ENCODE measurements at places on chromosomes 13 and 19.

GRCh38 chr19:2089001-2089711 is 7.0 kb downstream of the MOB3A start:
- DNase-seq: no peak

- DNase-seq: no peak
Measured at GRCh38 chr19:46629546-46630025, 4.7 kb upstream of the PTGIR start.

DNA sequence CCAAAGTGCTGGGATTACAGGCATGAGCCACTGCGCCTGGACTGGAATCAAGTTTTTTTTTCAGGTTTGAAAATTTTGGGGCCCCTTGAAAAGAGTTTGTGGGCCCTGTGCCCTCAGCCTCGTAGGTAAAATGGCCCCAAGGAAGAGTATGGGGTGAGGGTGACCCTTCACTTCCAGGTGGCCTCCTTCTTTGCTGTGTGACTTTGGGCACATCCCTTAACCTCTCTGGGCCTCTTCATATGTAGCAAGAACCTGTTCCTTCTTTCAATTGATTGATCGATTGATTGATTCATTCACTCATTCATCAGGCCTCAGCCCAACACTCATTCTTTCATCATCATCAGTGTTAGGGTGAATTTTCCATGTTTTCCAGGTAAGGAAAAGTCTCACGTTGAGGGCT is 3.4 kb upstream of the TMEM221 start:
- DNase-seq: no peak

DNA sequence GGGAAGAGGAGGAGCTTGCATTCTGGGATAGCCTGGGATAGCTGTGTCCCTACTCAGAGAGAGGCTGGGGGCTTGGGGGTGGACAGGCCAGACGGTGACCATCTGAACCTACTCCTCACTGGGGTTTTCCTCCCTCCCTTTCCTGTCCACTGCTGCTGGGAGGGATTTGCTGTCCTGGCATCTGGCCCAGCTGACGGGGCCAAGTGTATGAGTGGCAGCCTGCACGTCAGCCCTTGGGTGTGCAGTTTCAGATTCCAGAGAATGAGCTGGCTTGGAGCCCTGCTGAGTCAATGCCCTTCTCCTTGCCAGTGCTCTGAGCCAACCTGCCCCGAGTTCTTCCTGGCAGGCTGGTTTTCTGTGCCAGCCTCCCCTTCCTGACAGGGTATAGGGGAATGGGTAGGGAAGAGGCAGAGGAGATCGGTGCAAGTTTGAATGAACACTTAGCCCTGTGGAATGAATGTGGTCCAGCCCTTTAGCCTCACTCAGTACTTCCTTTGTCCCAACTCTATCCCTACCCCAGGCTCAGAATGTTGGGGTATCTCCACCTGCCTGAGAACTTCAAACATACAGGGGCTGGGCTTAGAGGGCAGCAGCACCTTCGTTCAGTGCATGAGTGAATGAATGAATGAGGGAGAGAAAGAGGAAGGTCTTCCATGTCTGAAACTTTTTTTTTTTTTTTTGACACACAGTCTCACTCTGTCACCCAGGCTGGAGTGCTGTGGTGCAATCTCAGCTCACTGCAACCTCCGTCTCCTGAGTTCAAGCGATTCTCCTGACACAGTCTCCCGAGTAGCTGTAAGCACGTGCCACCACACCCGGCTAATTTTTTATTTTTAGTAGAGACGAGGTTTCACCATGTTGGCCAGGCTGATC is 1.8 kb upstream of the ANGPTL4 start:
- DNase-seq: no peak

DNA sequence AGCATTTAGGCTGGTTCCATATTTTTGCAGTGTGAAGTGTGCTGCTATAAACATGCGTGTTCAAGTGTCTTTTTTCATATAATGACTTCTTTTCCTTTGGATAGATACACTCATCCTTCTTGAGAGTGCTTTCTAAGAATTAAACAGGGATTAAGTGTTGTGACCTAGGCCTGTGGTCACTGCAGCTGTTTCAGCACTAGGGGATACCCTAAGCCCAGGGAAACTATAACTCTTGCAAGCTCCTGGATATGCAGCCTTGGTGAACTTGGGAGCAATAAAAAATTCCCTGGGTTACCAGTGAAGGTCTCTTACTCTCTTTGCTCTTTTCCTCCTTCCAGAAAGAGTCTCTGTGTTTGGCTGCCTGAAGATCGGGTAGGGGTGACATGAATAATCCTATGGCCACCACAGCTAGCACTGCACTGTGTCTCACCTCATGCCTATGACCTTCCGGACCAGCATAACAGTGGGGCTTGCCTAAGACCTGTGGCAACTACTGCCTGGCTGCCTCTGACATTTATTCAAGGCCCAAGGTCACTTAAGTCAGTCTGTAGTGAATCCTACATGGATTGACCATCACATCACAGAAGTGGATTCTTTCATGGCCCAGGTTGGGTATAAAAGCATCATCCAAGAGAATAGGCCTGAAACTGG is 799.7 kb downstream of the DACH1 start:
- no peak for DNase-seq

DNA sequence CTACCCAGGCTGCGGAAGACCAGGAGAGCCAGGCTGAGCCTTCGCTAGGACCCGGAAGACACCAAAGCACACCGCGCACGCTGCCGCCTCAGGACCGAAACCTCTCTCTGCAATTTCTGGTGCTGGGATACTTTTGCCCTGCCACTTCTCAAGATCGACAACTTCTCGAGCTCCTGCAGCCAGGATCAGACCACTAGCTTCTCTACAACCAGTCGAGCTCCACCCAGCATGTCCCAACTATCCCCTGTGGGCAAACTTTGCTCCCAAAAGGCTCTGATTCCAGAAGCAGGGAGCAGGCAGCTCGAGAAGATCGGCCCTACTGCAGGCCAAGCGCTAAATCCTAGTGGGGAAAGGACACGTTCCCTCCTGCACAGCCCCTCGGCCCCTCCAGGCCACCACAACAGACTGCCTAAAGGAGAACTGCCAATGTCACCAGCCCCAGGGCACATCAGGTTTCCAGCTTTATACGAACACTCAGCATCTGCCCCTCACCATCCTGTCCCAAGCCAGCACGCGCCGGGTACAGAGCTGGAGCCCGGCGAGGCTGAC is 979 bp downstream of the AKAP8 start:
- peak; percentile 55 for DNase-seq

DNA sequence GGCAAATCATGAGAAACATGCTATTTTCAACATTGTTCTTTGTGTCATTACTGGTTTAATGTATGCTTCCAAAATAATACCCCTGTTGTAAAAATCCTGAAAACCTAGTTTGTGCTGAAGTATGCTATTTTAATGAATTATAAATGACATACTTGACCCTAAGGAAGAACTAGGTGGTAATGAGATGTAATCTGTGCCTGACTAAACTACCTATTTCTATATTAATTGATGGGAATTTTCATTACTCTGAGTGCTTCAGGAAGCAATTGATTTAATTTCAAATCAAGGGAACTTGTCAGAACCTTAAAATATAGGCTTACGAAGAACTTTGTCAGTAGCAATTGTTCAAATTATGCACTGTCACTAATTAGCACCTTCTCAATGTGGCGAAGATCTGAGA is 1005.6 kb upstream of the SLC10A2 start:
- no peak for DNase-seq

DNA sequence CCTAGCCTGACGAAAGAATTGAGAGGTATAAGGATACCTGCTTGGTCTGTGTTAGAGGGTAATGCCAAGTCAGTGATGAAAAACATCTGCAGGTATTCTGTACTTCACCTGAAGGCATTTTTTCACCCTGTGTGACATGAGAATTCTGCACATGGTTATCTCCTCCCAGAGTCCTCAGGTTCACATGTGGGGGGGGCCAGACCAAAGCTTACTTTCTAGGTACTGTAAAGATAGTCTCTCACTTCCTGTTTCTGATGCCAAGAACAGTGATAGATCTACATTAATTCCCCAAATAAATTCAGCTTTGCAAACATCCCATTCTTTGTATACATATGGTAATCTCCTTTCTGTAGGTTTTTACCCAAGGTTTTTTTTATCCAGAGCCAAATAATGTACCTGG is 53.4 kb downstream of the GPC6 start:
- no peak for DNase-seq

- DNase-seq: no peak
Measured at GRCh38 chr13:50353651-50354415, 338.6 kb downstream of the KCNRG start.

DNA sequence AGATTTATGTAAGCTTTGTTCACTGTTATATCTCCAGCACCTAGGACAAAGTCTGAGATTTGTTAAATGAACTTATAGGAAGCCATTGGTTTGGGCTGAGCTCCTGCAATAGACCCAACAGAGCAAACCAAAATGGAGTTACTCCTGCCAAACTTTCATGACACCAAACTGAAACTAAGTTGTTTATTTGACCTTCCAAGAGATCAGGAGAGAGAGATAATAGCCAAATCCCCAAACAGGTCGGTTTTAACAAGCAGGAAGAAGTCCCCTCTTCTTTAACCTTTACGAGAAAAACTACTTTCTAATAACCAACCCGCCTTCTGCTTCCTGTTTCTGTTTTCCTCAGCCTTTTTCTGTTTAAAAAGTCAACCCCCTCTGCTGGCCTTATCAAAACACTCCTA is 54.9 kb upstream of the ATP12A start:
- DNase-seq: no peak

DNA sequence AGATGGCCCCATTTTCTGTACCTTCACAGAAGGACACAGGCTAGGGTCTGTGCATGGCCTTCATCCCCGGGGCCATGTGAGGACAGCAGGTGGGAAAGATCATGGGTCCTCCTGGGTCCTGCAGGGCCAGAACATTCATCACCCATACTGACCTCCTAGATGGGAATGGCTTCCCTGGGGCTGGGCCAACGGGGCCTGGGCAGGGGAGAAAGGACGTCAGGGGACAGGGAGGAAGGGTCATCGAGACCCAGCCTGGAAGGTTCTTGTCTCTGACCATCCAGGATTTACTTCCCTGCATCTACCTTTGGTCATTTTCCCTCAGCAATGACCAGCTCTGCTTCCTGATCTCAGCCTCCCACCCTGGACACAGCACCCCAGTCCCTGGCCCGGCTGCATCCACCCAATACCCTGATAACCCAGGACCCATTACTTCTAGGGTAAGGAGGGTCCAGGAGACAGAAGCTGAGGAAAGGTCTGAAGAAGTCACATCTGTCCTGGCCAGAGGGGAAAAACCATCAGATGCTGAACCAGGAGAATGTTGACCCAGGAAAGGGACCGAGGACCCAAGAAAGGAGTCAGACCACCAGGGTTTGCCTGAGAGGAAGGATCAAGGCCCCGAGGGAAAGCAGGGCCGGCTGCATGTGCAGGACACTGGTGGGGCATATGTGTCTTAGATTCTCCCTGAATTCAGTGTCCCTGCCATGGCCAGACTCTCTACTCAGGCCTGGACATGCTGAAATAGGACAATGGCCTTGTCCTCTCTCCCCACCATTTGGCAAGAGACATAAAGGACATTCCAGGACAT is 7.0 kb upstream of the CEACAM7 start:
- no peak for DNase-seq

DNA sequence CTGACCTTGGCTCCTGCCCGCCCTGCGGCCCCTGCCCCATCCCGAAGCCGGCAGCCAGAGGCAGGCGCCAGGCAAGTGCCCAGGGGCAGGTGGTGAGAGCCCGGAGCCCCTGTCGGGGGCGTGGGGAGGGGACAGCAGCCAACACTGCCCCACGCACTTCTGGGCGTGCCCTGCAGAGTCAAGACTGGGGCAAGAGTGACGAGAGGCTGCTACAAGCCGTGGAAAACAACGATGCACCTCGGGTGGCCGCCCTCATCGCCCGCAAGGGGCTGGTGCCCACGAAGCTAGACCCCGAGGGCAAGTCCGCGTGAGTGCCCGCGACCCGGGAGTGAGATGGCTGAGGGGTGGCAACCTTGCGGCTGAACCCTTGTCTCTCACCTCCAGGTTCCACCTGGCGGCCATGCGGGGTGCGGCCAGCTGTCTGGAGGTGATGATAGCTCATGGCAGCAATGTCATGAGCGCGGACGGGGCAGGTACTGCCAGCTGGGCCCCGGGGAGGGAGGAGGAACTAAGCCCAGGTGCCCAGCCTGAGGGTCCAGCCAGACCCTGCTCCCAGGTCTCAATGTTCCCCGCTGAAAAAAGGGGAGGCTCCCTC is 17.3 kb downstream of the ANKRD24 start:
- no peak for DNase-seq

DNA sequence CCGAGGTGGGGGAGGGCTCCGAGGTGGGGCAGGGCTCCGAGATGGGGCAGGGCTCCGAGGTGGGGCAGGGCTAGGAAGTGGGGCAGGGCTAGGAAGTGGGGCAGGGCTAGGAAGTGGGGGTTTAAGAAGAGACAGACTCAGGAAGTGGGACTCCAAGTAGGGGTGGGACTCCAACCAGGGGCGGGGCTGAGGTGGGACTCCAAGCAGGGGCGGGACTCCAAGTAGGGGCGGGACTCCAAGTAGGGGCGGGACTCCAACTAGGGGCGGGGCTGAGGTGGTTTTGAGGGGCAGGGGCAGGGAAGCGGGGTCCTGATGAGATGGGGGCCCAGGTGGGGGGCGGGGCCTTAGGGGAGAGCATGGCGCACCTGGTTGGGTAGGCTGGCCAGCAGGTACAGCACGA is 13.6 kb downstream of the CFD start:
- peak; percentile 64 for DNase-seq

- DNase-seq: no peak
Measured at GRCh38 chr19:1263188-1263587, 5.9 kb upstream of the CIRBP start.

- peak; percentile 93 for DNase-seq
Measured at GRCh38 chr19:1239796-1240737, 1.5 kb upstream of the ATP5F1D start.

DNA sequence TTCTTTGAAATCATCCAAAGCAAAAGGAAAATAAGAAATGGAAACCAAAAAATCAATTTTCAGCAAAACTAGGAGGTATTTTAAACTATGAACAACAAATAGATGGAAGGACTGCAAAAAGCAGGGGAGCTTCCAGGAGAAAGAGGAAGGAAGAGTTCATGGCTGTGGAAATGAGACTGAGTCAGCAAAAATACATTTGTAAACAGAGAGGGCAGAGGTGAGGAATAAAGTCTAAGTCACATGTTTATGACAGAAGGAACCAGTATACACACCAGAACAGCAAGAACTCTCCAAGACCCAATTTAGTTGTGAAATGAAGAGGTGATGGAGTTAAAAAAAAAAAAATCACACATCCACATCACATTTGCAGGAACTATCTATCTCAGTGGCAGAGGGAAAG is 69.6 kb downstream of the RNASEH2B start:
- DNase-seq: no peak

Data from activated naive CD4-positive, alpha-beta T cell treated with Interleukin-2 at 50 U/mL for 16 hours (primary cell).